CD4-positive, alpha-beta T cell treated with Interleukin-6 at 100 ng/mL for 8 hours (primary cell): ENCODE measurements at places on chromosomes 7 and 10.

DNA sequence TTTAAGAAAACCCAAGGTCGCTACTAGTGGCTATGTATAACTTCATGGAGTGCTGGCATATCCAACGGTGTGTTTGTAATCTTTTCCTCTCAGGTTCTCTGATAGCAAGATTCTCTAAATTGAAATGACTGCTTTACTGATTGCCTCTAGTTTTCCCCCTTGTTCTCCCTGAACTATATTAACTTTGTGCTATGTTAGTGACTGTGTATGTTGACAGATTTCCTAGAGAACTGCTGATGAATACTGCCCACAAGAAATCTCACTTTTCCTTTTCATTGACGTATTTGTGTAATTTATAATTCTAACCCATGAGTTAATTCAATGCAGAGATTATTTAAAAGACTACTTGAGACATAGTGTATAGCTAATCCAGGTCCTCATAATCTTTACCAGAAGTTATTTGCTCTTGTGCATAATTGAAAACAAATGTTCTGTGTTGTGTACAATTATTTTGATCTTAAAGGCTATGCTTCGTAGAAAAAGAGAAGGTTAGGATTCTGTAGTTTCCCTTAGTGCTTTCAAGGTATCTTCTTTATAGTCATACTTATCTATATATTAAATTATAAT is 70.6 kb upstream of the GLCCI1 start:
- DNase-seq = no peak

DNA sequence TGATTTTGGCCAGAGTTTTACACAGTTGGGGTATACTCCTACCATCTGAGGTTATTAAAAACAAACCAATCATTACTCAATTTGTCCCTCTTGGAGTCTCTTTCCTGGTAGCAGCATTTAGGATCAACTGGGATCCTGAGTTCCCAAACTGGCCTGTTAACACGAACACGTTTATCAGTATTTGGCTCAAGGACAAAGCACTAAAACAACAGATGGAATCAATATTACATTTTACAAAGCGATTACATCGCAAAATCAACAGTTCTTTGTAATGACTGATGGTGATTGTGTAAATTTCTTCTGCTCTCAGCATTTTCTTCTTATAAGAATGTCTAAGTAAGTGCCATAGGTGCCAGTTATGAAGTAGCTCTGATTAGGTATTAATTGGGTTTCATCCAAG is 582.9 kb upstream of the ANKRD30A start:
- DNase-seq = no peak

DNA sequence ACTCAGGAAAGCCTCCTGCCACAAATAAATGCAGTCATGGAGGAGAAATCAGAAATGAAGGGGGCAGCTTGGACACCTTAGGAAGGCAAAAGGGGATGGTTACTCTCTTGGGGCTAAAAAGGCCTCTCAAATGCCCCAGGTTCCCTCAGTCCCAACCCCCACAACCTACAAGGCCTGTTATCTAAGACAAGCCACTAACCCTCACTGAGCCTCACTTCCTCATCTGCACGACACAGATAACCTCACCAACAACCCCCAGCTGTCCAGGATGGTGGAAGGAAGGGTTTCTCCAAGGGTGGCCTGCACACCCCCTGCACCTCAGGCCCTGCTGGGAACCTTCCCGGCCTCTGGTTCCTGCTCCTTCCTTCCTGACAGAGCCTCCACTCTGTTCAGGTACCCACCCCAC is 29.2 kb downstream of the SORBS1 start:
- DNase-seq = no peak

DNA sequence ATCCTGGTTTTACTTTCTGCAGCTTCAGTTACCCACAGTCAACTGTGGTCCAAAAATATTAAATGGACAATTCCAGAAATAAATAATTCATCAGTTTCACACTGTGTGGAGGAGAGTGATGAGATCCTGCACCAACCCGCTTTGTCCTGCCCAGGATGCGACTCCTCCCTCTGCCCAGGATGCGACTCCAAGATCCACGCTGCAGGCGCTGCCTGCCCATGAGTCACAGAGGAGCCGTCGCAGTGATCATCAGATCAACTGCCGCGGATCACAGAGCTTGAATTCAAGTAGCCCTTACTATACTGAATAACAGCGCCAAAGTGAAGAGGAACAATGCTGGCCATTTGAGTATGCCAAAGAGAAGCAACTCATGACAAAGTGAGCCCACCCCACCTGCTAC is 61.5 kb downstream of the GRB10 start:
- DNase-seq = no peak

DNA sequence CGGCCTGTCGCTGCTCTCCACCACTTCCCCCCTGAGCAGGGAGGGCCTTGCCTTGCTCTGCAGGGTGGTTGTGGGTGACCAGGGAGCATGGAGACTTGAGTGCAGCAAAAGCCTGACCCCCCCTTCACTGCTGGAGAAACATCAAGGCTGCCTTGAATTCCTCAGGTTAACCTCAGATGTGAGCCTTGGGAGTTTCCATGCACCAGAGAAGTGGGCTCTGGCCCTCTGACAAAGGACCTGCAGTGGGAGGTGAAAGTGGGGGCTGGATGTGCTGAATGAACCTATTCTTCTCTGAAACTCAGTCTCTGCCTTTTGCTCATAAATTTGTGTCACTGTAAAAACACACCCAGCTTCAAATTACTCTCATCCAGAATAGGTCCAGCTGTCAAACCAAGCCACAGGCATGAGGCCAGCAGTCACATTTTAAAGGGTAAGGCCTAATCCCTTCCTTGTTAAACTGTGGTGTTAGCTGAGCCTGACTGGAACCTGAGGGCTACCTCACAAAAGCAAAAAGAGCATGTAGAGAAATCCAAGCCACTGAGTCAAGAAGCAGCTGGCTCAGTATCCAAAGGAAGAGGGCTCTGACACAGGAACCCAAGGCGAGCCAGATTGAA is 356.8 kb downstream of the CCSER2 start:
- DNase-seq = no peak

- DNase-seq = no peak
Measured at GRCh38 chr10:44828508-44829142, 82.5 kb upstream of the TMEM72 start.

DNA sequence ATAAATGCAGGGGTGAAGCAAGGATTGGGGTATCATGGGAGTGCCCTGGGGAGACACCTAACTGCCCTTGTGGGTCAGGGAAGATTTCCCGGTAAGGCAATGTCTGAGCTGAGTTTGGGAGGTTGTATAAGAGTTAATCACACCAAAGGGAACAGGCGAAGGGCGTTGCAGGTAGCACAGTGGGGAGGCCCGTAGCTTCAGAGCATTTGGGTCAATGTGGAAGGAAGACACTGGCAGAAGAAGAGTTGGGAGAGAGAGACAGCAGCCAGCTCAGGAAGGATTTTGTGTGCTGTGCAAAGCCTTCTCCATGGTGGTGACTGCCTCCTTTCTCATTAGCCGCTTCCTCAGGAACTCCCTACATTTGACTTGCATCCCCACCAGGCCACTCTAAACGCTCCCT is 80.8 kb upstream of the LEP start:
- DNase-seq = no peak

GRCh38 chr7:129843978-129844840 is 108.6 kb downstream of the UBE2H start:
- no peak for DNase-seq

GRCh38 chr7:72112530-72112929 is 299.6 kb downstream of the CALN1 start:
- DNase-seq = no peak

- no peak for DNase-seq
Measured at GRCh38 chr10:101812606-101813005, 5.6 kb downstream of the OGA start.

DNA sequence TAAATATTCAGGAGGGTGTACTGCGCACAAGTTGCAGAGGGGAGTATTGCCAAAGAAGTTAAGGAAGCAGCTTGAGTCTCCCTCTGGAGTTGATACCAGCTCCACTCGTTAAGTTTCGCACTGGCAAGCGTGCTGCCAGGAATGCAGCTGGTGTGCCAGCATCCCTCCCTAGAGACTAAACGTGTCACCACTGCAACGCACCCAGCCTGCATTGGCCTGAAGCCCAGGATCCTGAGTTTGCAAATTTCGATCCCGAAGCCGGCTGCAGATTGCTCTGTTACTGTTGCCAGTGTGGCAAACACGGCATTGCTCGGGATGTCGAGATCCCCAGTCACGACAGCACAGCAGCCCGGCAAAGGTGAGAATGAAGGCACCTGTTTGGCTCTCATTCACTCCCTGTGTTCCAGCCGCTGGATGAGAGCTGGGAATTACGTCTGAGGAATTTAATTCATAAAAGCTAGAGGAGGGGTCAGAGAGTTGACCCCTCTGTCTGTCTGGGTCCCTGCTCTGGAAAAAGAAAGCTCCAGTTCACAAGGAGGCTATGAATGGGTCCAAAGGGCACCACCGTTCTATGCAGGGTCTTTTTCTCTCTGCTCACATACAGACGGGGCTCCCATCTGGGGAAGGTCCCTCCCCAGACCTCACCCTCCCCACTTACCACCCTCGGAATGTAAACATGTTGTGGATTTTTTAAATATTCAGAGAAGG is 61.0 kb downstream of the NRP1 start:
- DNase-seq = no peak

DNA sequence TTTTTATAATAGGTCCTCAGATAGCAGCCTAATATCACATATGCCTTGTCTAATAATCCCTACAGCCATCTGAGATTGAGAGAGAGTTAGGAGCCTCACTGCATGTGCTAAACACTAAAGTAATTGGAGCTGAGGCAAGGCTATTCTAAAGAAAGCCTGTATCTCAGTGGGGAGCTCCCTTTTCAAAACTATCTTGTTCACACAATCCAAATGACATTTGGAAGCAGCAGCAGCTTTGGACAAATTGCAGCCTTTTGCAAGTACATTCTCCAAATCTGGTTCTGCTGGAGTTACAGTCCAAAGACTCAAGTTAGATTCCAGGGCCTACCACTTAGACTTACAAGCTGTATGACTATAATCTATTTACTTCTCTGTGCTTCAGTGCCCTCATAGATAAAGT is 104.5 kb downstream of the MACC1 start:
- no peak for DNase-seq

- no peak for DNase-seq
Measured at GRCh38 chr7:1560620-1561031, 4.6 kb upstream of the TMEM184A start.

DNA sequence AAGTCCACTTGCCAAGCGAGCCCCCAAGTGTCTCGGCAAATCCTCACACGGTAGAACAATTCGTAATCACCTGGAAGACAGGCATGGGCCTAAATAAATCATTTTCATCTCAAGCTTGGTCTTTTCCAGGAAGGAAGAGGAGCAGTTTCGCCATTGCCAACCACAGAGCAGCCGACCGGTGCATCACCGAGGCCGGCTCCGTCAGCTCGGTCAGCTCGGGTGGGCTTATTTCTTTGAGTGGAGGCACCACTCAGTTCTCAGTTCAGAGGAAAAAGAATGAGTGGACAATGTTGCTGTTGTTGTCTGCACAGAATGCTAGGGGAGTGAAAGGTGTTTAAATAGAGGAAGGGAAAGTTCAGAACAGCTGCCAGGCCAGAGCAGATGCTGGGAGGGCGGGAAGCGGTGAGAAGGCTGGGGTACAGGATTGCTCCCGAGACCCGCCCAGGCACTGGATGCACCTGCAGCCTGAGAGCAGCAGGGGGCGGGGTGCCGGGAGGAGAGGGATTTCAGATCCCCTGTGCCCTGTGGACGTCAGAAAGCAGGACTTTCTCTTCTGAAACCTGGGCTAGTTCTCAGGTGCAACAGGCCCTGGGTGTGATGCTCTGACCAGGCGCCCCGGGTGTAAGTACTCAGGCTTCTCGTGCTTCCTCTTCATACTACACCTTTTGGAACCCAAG is 17.7 kb upstream of the IGFBP3 start:
- DNase-seq = no peak

GRCh38 chr10:17031637-17032635 is 97.7 kb downstream of the CUBN start:
- no peak for DNase-seq

DNA sequence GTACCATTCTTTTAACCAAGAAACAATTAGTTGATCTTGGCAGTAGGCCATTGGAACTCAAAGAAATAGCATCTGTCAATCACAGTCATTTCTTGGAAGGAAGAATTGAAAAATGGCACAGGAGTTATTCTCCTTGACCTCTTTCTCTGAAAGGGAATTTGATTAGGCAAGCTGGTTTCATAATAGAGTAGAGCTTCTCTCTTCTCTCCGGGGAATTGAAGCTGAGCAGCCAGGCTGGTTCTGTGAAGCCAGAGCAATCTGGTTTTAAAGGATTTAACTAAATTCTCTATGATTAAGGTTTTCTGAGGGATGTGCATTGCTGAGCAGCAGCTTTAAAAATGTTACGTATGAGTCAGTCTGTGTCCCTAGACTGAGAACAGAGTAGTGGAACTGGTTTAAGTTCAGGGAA is 70.2 kb downstream of the AHCYL2 start:
- DNase-seq = no peak

- DNase-seq = no peak
Measured at GRCh38 chr10:6743291-6743849, 163.3 kb upstream of the PRKCQ start.

DNA sequence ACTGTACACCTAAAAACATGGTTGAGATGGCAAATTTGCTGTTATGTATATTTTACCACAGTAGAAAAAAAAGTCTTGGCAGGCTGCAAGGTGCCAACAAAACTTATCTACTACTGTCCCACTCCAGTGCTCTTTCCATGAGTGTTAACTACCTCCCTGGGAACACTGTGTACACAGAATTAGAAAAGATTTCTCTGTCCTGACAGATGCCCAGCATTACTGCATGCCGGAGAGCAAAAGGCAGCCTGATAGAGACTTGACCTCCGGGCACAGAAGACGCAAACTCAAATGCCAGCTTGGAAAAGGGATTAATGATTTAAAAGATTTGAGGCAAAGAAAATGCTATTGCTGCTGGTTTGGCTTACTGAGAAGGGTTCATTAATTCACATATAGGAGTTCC is 228.8 kb downstream of the TMEM178B start:
- no peak for DNase-seq
